ENCODE measurements at places on chromosomes 6 and 20. TPM values are rescaled to one million over a fixed set of nuclear protein-coding genes. Genes with fewer than 3 reads are reported as not detected.

RWDD2A gene
- 1.3 TPM for total RNA-seq

NRN1 gene
- total RNA-seq = 40.7 TPM

PAX1 gene
- total RNA-seq = not detected

LY6G5C gene
- total RNA-seq = 3.2 TPM

CCN6 gene
- total RNA-seq = not detected

MYH7B gene
- 0.06 TPM for total RNA-seq

DNA sequence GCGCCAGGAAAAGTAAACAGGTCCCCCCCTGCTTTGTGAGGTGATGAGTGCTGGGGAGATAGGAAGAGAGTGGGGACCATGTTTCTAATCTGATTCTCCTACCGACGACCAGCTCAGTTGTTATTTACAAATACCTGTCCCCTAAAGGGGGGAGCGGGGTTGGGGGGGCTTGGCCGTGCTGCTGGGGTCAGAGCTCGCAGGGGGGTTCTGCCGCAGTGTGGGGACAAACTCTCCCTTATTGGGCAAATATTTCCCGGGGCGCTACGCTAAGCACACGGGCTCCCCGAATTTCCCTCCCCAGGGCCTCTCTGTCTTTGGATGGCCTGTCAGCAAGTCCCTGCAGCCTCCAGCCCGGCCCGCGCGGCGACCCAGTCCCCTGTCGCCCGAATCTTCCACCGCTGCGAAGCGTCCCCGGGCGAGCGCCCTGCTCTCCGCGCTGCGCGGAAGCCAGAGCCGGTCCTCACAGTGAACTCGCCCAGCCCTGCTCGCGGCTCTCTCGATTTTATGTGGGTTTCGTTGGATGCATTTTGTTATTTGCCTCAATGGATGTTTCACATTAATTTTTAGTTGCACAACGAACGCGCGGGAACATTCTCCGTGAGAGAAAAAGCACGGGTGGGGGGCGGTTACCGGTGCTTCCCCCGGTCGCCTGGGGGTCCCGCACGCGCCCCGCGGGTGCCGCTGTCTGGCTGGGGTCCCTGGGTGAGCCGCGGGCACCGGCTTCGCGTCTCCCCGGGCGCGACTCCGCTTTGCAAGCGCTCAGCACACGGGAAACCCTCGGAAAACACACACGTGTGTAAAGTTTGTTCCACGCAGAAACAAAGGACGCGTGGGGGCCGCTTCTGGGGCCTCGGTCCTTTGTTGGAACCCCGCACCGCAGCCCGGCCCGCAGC lies 1.5 kb upstream of the STX16 start:
- no peak for DNase-seq

- no peak for DNase-seq
Measured at GRCh38 chr20:59170406-59171349, 7.1 kb downstream of the ZNF831 start.

- no peak for DNase-seq
Measured at GRCh38 chr20:62415354-62416111, 8.4 kb upstream of the CABLES2 start.

GRCh38 chr20:11180186-11180585 lies 506.4 kb upstream of the JAG1 start:
- DNase-seq = no peak

DNA sequence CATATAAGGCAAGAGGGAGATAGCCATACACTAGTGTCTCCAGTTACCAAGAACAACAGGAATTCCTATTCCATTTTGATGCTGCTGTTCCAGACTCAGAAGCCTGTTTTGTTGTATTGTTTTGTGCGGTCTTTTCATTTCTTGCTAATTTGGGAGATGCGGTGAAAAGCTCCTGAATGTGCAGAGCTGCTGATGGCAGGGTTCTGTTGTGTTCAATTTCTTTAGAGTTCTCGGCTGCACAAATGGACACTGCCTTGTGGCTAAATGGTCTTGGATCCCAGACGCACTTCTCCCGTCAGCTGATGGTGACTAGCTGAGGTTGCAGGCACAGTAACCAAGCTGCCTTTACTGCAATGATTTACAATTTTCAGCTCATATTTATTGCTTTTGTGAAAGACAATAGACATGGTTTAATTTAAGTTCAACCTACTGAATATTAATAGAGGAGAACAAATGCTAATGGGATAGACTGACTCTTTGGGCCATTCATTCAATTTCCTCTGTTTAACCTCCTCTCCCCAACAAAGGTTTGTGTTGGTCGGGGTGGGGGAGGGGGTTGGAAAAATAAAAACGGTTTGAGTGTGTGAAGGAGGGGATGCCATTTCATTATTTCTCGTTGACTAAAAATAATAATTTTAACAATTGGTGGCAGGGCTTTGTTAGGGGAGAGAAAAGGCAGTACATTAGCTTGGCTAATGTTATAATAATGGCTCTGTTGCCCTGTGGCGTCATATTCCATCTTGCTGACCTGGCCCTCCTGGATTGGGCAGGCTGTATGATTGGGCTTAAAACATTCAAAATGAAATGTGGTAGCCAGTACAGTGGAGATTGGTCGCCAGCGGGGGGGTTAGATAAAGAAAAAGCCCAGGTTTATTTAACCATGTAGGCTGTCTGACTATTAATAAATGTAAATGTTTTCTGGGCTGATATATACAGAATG lies 159.5 kb downstream of the JARID2 start:
- DNase-seq = no peak

DNA sequence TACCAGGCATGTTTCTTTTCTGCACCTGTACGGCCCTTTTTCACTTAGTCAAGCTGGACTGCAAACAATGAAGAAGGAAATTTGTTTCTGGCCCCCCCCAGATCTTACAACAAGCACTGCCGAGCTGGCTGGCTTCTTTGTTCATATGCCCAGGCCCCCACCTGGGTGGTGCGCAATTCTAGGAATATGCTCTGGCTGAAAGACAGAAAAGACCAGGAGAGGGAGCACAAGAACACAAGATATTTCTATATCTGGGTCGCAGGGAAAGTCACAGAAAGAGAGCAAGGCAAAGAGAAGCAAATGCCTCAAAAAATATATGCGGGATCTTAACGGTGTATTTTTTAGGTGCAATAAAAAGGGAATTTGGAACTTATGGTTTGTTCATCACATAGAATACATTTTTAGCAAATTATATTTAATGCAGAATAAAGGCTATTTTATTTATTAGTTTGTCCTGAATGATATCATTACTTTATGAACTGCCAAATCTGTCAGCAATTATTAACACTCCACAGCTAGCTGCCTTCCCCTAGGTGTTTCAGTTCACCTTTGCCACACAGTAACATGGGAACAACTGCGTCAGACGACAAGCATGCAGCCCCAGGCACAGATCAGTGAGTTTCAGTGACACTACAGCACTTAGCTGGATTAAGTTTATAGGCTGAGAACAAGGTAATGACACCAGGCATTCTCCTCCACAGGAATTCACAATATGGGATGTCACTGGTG lies 76.5 kb downstream of the GJA10 start:
- peak; percentile 50 for DNase-seq

DNA sequence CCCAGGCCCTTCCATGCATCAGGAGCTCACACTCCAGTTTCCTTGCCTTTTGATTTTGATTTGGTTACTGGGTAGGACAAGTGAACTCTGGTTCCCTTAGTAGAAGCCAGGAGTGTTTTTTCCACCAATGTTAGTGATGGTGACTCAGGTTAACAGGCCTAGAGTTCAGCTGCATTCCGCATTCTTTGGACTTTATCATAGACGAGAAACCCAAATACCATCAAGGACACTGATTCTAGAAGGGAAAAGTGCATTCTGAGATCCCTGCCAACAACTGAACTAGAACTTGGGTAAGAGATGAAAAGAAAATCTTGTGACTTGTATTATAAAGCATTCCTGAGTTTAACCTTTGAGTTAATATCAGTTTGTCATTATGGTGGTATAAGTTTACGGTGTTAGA lies 8.9 kb downstream of the GSS start:
- no peak for DNase-seq

- DNase-seq = peak; percentile 79
Measured at GRCh38 chr6:7846966-7847818, 63.4 kb downstream of the TXNDC5 start.

- peak; percentile 32 for DNase-seq
Measured at GRCh38 chr6:125140808-125141207, 12.8 kb upstream of the TPD52L1 start.

- no peak for DNase-seq
Measured at GRCh38 chr20:20603339-20603990, 109.0 kb downstream of the RALGAPA2 start.

All from LHCN-M2 (cell line).